Adipose tissue (tissue), 3 donors: ENCODE measurements at places on chromosomes 4 and X. TPM values are rescaled to one million over a fixed set of nuclear protein-coding genes. Genes with fewer than 3 reads are reported as not detected.

The ZNF141 gene
- 2.6 TPM for polyA plus RNA-seq

The CT45A5 gene
- not detected for polyA plus RNA-seq

The CFAP97 gene
- 13.6 TPM for polyA plus RNA-seq

The BEND2 gene
- polyA plus RNA-seq, result not detected

The GPRASP3 gene
- 1.1 TPM for polyA plus RNA-seq

The GLRB gene
- polyA plus RNA-seq, result 7.5 TPM

The NMU gene
- 0.36 TPM for polyA plus RNA-seq

The CLCN5 gene
- polyA plus RNA-seq, result 1.2 TPM

The MAP7D3 gene
- 1.8 TPM for polyA plus RNA-seq

The HSPA4L gene
- 0.45 TPM for polyA plus RNA-seq

The RAB41 gene
- polyA plus RNA-seq, result not detected

The OSTC gene
- 105 TPM for polyA plus RNA-seq

The ADAM29 gene
- polyA plus RNA-seq, result not detected

The MID2 gene
- polyA plus RNA-seq, result 6.5 TPM

The MGAT4D gene
- polyA plus RNA-seq, result not detected

The RIBC1 gene
- polyA plus RNA-seq, result not detected

The COX7B2 gene
- not detected for polyA plus RNA-seq

The CHRDL1 gene
- polyA plus RNA-seq, result 77.8 TPM

The SMIM43 gene
- 0.90 TPM for polyA plus RNA-seq

The DDIT4L gene
- 0.43 TPM for polyA plus RNA-seq

The NAP1L3 gene
- 0.68 TPM for polyA plus RNA-seq

The SPANXC gene
- polyA plus RNA-seq, result not detected

The NSG1 gene
- polyA plus RNA-seq, result 0.62 TPM

The VEGFC gene
- polyA plus RNA-seq, result 1.3 TPM
